ENCODE measurements at places on chromosomes 1 and 21.
A peak's percentile ranks its signal among the peaks of the same experiment; 100 is the strongest.

DNA sequence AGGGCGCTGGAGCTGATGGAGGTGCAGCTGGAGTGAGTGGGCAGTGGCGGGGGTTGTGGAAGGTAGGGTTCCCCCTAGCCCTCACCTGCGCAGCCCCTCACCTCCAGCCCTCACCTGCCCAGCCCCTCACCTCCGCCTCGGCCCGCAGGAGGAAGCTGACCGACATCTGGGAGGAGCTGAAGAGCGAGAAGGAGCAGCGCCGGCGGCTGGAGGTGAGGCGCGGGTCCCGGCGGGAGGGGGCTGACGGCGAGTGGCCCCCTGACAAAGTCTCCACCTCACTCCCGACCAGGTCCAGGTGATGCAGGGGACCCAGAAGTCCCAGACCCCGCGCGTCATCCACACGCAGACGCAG lies 2.7 kb downstream of the EVA1B start:
- H3K27me3 ChIP-seq, result no peaks in the 10 kb centered on the region
- H3K4me1 ChIP-seq, result peaks cover 43% of the 10 kb centered on the region
- H3K4me3 ChIP-seq, result peak overlapping the region; percentile 63
- peak overlapping the region; percentile 43 for H3K27ac ChIP-seq
- H3K36me3 ChIP-seq, result no peaks in the 10 kb centered on the region

- peak; percentile 30 for DNase-seq
- no peak overlapping the region for H3K4me3 ChIP-seq
- H3K27ac ChIP-seq, result no peak overlapping the region
These were observed 23.0 kb upstream of the ITLN1 start for GRCh38 chr1:160907976-160908375.

DNA sequence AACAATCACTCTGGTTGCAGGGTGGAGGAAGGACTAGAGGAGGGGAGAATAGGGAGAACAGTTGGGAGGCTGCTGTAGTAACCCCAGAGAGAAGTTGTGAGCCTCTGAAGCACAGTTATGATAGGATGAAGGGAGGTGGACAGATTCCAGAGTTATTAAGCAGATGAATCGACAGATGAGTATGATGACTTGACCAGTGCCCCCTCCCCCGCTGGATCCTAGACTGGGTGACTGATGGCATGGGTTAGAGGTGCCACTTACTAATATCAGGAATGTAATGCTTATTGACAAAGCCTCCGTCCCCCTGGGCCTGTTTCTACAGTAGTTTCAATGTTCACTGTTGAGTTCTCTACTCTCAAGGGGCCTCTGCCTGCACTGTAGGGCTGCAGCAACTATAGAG lies 14.0 kb upstream of the TIPRL start:
- no peaks in the 10 kb centered on the region for H3K36me3 ChIP-seq
- H3K4me3 ChIP-seq, result no peak overlapping the region
- no peak for DNase-seq
- no peaks in the 10 kb centered on the region for H3K4me1 ChIP-seq
- H3K27ac ChIP-seq, result no peak overlapping the region

GRCh38 chr1:89900323-89900722 lies 79.5 kb downstream of the LRRC8D start:
- peaks cover 74% of the 10 kb centered on the region for H3K4me1 ChIP-seq
- peak; percentile 43 for DNase-seq
- H3K4me3 ChIP-seq, result no peak overlapping the region
- no peaks in the 10 kb centered on the region for H3K27me3 ChIP-seq
- no peaks in the 10 kb centered on the region for H3K36me3 ChIP-seq

- peak; percentile 50 for DNase-seq
- H3K4me3 ChIP-seq, result no peak overlapping the region
These were observed 241.0 kb downstream of the PTPRC start for GRCh38 chr1:198879711-198880306.
